ENCODE measurements at places on chromosomes 6 and 20.

GRCh38 chr6:166266336-166266735 lies 41.9 kb downstream of the PRR18 start:
- no peak for DNase-seq

DNA sequence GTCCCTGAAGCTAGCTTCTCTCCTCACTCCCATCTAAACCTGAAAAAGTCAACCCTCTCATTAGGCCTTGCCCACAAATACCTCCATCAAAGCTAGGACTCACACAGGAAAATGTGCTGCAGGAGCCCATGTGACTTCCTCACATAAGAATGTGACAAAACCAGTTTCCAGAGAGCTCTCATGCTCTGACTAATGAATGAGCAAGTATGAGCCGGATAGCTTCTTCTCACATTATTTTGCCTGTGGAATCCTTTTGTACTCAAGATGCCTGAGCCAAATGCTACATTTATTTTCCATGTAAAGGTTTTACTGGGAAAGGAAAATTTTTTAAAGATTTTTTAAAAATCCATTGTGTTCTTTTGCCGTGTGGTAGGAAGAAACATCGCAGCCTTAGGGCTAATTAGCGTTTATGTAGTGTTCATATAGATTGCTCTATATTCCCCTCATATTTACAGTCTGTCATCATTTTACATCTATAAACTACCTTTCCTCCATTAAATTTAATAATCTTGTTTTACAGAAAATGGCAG lies 68.6 kb upstream of the CCN6 start:
- no peak for DNase-seq

DNA sequence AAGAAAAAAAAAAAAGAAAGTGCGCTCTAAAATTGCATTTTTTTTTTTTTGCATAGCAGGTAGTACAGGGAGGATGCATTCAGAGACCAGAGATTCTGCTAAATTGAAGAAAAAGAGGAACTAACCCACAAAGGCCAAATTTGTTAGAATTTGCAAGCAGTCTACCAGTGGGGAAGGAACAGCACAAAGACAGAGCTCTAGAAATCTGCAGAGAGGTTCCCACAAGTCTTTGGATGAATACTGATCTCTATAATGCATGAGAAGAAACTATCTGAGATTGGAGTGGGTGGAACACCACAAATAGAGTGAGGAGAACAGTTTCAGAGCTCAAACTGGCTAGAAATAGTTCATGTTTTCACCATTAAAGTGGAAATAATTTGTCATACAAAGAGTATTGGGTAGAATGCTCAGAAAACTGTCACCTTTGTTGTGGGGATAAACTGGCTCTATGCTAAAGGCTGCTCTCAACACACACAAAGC lies 79.6 kb upstream of the AHI1 start:
- no peak for DNase-seq

DNA sequence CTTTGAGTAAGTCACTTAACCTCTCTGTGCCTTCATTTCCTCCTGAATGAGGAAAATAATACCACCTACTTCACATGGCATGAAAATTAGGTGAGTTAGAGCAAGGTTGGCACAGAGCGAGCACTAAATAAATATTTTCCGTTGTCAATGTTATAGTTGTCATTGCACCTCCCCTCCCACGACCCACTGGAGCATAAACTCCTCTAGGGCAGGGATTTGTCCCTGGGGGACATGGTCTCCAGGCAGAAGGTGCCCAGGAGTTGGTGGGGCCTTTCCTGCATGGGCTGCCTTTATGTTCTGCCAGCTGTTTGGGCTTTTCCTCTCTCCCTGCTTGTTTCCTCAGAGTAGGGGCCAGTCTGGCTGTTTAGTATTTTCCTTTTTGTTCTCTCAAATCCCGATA lies 1.3 kb upstream of the ANGPT4 start:
- no peak for DNase-seq

- no peak for DNase-seq
Observed at GRCh38 chr6:113433335-113433991, 423.7 kb upstream of the MARCKS start.

DNA sequence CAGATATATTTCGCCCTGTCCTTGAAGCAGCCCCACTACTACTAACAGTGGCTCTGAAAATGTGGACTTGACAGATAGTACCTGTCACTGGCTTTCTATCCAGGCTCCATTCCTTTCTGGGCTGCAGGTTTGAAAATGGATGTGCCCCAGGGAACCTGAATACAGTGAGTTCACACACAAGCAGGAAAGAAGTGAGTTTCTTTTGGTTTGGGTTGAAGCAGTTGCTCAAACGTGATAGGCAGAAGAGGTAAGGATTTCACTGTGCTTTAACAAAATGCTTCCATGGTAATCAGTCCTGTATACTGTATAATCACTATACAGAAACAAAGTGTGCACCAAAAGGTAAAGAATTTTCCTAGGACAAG lies 382.9 kb downstream of the PRKN start:
- DNase-seq = no peak

DNA sequence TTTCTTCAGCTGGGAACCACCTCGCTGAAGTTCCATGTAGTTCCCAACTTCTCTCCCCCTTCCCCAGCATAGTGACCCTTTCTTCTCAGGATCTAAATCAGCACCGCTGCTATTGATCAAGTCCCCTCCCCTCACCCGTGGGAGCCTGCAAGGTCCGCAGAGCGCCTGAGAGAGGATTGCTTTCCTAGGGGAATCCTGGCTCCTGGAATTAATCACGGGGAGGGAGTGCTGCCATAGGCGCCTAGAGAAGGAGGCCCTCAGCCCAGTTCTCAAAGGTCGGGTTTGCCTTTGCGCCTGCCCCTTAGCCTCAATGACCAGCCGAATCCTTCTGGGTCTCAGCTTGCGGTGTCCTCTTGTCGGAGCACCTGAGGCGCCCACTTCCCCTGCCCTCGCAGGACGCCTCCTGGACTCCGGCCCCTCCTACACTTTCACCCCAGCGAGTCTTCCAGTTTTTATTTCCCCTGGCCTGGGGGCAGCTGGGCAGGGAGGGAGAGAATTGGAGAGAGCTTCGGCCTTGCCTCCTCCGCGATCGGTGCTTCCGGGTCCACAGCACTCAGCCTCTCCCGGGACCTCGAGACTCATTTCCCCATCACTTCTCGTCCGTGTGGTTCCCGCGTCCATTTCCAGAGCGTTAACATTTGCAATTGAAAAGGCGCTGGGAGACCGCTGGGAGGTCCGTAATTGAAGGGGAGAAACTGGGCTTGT lies 3.1 kb upstream of the NKX2-2 start:
- DNase-seq = no peak

- DNase-seq = no peak
Observed at GRCh38 chr6:12047304-12047703, 35.2 kb downstream of the HIVEP1 start.

DNA sequence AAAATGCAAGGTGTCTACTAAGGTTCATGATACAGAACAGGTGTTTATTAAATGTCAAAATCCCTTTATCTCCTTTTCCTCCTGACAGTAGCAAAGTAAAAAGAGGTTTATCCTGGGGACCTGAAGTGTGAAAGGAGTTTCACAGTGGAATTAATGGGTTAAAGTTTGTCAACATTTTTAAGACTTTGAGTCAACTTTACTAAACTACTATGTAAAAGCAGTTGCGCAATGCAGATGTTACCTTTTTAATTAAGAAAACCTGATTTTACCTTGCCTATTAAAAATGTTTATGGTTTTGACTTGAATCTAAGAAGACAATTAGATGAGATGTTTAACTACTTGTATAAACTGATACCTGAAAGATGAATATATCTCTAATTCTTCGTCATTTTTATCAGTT lies 14.6 kb downstream of the PKIB start:
- no peak for DNase-seq

GRCh38 chr6:149830731-149831307 lies 33.3 kb downstream of the LRP11 start:
- no peak for DNase-seq

DNA sequence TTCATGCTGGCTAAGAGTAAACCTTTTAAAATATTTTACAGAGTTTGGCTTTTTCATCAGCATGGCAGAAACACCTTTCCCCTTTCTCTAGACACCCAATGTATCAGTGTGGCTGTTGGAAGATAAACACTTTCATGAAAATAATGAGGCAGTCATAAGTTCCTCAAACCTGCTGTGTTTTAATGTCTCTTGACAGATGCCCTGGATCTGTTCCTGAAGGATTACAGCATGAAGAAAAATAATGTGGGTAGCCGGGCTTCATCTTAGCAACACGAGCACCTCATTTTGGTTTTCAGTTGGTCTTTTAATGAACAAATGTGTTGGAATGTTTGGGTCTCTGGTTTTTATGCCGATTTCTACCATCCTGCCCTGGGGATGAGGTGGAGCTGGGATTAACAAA lies 45.5 kb upstream of the UNC93A start:
- no peak for DNase-seq

- DNase-seq = no peak
Observed at GRCh38 chr20:12914804-12915203, 94.0 kb upstream of the SPTLC3 start.

DNA sequence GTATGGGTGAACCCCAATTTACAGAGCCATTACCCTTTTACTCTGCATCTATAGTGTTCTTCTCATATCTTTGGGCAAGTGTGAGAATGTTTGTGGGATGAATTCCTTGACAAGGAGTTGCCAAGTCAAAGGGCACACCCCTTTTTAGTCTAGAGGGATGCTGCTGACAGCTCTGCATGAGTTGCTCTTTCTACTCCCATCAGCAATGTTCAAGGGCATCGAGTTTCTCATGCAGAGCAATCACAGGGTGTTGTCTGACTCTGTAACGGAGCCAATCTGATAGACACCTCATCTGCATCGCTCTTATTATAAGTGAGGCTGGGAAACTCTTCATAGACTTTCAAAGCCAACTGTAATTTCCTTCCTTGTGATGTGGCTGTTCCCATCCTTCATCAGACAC lies 77.4 kb downstream of the EDN3 start:
- DNase-seq = no peak

DNA sequence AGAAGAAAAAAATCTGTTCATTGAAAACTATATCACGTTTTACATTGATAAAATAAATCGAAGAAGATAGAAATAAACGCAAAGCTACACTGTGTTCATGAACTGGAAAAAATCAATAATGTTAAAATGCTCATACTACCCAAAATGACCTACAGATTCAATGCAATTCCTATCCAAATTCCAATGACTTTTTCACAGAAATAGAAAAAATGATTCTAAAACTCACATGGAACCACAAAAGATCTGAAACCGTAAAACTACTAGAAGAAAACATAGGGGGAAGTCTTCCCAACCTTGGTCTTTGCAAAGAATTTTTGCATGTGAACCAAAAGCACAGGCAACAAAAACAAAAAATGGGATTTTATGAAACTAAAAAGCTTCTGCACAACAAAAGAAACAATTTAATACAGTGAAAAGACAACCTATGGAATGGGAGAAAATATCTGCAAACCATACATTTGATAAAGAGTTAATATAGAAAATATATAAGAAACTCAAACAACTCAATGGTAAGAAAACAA lies 33.9 kb upstream of the ULBP3 start:
- DNase-seq = no peak

- no peak for DNase-seq
Observed at GRCh38 chr20:23532533-23532932, 35.8 kb downstream of the CST9L start.

DNA sequence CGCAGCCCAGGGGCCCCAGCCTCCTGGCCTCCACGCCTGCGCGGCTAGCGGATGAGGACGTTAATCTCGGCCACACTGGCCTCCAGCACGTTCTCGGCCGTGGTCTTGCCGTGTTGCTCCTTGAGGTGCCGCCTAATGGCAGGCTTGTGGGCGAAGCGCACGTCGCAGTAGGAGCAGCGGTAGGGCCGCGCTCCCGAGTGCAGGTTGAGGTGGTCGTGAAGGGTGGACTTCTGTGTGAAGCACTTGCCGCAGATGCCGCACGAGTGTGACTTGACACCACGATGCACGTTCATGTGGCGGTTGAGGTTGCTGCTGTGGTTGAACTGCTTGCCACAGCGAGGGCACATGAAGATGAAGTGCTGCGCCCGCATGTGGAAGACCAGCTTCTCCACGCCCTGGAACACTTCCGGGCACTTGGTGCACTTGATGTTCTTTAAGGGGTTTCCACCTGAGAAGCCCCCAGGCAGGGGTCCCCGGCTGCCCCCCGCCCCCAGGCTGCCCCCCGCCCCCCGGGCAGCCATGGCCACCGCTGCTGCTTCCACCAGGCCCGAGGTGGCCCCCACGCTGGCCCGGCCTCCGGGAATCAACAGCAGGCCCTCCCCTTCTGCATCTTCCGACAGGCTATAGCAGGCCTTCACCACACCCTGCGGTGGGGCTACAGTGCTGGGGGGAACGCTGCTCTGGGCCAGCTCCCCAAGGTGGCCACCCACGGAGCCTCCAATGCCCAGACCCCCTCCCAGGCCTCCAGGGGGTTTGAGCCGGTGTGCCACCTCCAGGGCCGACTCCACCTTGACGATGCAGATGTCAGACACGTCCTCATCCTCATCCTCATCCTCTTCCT lies 1.8 kb downstream of the ZBTB12 start:
- DNase-seq = no peak

- no peak for DNase-seq
Observed at GRCh38 chr6:108502832-108503231, 57.9 kb upstream of the FOXO3 start.

DNA sequence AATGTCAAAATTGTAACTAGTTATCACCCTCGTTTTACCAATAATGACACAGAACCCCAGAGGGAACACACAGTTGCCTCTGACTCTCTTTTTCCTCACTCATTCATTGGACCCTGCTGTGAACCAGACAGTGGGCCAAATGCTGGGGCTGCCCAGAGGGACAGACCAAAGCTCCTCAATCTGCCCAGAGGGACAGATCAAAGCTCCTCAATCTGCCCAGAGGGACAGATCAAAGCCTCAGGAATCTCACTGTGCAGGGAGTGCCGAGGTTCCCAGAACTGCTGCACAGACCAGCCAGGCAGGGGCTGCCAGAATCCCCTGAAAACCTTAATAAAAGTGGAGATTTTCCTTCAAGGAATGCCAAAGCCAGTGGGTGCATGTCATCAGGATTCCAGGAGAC lies 179.1 kb downstream of the SOD2 start:
- DNase-seq = no peak

DNA sequence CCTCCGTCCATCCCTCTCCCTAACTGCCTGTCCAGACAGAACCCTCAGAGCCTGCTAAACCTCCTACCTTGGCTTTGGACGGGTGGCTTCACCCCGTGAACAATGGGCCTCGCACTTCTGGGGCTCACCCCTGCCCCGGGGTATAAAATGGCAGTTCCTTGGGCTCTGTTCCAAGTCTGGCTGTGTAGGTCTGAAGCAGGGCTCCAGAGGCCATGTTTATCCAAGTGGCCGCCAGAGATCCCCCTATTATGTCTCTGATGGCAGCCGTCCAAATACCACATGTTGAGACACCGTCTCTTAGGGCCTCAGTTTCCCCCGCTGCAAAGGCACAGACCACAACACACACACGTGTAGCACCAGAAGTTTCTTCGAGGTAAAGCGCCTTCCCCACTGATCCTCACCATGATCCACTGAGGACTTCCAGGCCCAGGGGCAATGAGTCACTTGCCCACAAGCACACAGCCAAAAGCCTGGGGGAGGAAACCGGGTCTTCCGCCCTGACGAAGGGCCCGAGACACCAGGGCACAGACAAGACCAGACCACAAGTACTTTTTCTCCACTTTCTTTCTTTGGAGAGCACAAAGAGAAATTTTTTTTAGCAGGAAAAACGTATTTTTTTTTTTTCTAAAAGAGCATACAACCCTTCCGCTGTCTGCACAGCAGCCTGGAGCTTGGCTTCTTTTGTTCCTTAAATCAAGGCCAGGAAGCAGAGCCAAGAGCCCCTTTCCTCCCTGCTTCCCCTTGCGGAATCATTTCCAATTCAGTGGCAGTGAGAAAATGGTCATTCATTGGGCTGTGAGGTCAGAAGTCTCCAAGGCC lies 11.8 kb downstream of the CPNE5 start:
- no peak for DNase-seq

GRCh38 chr6:34181908-34182307 lies 36.0 kb upstream of the GRM4 start:
- no peak for DNase-seq

Data from erythroblast (primary cell).